ENCODE measurements at places on chromosomes 3 and 15. TPM values are rescaled to one million over a fixed set of nuclear protein-coding genes. Genes with fewer than 3 reads are reported as not detected.

The MESP1 gene
- 4.6 TPM for total RNA-seq

The RAD51 gene
- total RNA-seq = 75.3 TPM

The CHRNA5 gene
- total RNA-seq = 8.5 TPM

The CDHR4 gene
- not detected for total RNA-seq

The PLSCR5 gene
- total RNA-seq = not detected

The SLC12A1 gene
- total RNA-seq = not detected

The HYKK gene
- 2.5 TPM for total RNA-seq

The CGNL1 gene
- not detected for total RNA-seq

GRCh38 chr3:195094191-195094921 is 176.6 kb downstream of the XXYLT1 start:
- DNase-seq = no peak
- H3K4me1 ChIP-seq = no peaks in the 10 kb centered on the region
- no peak overlapping the region for H3K27ac ChIP-seq
- H3K27me3 ChIP-seq = no peaks in the 10 kb centered on the region
- peaks cover 5% of the 10 kb centered on the region for H3K36me3 ChIP-seq

DNA sequence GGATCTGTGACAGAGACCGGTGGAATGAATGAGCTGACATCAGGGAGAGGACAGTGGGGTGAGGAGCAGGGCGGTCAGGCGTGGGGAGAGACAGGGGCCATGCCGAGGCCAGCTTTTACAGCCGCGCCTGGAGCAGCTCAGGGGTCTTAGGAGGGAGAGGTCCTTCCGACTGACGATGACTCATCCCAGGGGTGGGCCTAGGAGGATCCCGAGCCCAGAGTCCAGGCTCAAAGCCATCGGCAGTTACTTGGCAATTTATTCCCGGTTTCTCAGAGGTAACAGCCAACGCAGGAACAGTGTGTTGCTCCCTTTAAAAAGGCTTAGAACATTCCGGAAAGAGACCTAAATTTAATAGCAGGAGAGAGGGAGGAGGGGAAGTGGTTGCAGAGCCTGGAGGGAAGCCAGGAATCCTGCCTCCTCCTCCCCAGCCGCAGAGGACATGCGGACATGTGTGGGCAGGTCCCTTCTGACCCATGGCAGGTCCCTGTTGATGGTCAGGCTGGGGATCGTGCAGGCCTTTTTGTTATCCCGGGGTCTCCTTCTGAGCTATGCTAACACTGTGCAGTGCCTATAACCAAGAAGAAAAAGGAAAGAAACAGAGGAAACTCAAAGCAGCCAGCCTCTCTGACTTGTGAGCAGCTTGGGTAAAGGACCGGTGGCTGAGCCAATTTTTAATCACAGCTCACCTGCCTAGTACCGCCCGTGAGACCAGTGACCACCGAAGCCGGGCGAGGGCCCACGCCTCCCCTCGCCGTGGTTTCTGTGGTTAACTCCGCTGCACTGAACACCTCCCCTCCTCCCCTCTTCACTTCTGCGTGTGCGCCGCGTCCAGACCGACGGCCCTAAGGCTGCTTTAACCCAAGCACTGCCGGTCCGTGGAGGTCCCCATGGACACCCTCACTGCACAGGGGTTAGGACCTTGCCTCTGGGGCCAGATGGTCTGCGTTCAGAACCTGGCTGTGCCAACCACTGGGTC is 392.4 kb upstream of the PROK2 start:
- peaks cover 16% of the 10 kb centered on the region for H3K4me1 ChIP-seq
- no peak overlapping the region for H3K4me3 ChIP-seq
- no peak overlapping the region for H3K27ac ChIP-seq

- H3K27ac ChIP-seq = no peak overlapping the region
- no peak overlapping the region for H3K4me3 ChIP-seq
- no peak for DNase-seq
- H3K36me3 ChIP-seq = no peaks in the 10 kb centered on the region
- H3K27me3 ChIP-seq = no peaks in the 10 kb centered on the region
Measured at GRCh38 chr3:55246033-55246432, 241.1 kb downstream of the WNT5A start.

- H3K36me3 ChIP-seq = no peaks in the 10 kb centered on the region
- peaks cover 50% of the 10 kb centered on the region for H3K27me3 ChIP-seq
- DNase-seq = peak; percentile 4
- H3K27ac ChIP-seq = no peak overlapping the region
- H3K4me1 ChIP-seq = peaks cover 15% of the 10 kb centered on the region
- H3K4me3 ChIP-seq = peak overlapping the region; percentile 53
Measured at GRCh38 chr3:146161663-146162002, 649 bp upstream of the PLOD2 start.

- H3K36me3 ChIP-seq = no peaks in the 10 kb centered on the region
- H3K4me3 ChIP-seq = no peak overlapping the region
- no peaks in the 10 kb centered on the region for H3K4me1 ChIP-seq
- no peak for DNase-seq
Measured at GRCh38 chr15:48954538-48954937, 9.2 kb downstream of the SHC4 start.

- no peaks in the 10 kb centered on the region for H3K4me1 ChIP-seq
- peaks cover 9% of the 10 kb centered on the region for H3K27me3 ChIP-seq
- DNase-seq = no peak
- H3K4me3 ChIP-seq = no peak overlapping the region
- no peaks in the 10 kb centered on the region for H3K36me3 ChIP-seq
- no peak overlapping the region for H3K27ac ChIP-seq
Measured at GRCh38 chr3:38986901-38987300, 64.8 kb downstream of the SCN11A start.

DNA sequence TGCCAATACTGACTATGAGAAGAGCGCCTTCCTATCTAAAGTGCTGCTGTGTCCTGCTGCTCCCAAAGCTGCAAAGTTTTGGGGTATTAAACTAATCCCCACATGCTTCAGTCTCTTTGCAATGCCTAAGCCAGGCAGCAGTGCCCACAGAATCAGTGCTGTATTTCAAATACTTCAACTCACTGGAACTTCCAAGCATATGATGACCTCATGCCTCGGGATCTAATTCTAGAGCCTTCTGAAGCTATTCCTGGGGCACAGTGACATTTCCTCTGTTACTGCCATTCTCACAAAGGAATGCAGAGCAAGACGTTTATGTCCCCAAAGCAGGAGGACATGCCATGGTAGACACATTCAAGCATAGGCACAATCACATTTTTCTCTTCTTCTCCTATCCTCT is 78.5 kb downstream of the CD200 start:
- no peak overlapping the region for H3K27ac ChIP-seq
- H3K27me3 ChIP-seq = no peaks in the 10 kb centered on the region
- no peak overlapping the region for H3K4me3 ChIP-seq
- H3K4me1 ChIP-seq = peaks cover 22% of the 10 kb centered on the region
- DNase-seq = no peak
- peaks cover 2% of the 10 kb centered on the region for H3K36me3 ChIP-seq

GRCh38 chr3:23659274-23659673 is 146.5 kb upstream of the UBE2E1 start:
- H3K4me1 ChIP-seq = no peaks in the 10 kb centered on the region
- no peak for DNase-seq
- H3K4me3 ChIP-seq = no peak overlapping the region
- peaks cover 4% of the 10 kb centered on the region for H3K36me3 ChIP-seq
- H3K27ac ChIP-seq = no peak overlapping the region
- H3K27me3 ChIP-seq = peaks cover 2% of the 10 kb centered on the region

DNA sequence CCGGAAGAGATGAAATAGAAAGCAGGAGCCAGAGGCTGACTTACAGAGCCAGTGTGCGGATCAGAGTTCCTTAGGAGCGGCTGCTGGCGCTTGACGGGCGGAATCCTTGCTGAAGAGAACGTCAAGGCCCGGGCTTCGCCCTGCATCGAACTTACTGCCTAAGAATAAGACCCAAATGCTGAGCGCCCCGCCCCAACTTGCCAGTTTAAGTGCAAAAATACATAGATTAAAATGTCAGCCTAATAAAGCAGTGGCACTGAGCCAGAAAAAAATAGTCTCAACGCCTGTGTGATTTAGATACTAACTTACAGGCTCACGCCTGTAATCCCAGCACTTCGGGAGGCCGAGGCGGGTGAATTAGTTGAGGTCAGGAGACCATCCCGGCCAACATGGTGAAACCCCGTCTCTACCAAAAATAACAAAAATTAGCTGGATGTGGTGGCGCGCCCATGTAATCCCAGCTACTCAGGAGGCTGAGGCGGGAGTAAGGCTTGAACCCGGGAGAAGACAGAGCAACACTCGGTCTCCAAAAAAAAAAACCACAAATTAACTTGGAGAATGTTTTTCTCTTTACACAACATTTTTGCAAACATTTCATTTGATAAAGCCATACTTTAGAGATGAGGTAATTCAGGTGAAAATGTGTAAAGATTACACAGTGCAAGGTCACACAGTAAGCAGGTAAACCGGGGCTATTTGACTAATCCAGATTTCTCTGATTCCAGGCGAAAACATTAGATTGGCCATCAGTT is 1.2 kb upstream of the UBP1 start:
- H3K36me3 ChIP-seq = peaks cover 10% of the 10 kb centered on the region
- H3K4me1 ChIP-seq = peaks cover 31% of the 10 kb centered on the region
- H3K27me3 ChIP-seq = no peaks in the 10 kb centered on the region
- peak overlapping the region; percentile 91 for H3K4me3 ChIP-seq

DNA sequence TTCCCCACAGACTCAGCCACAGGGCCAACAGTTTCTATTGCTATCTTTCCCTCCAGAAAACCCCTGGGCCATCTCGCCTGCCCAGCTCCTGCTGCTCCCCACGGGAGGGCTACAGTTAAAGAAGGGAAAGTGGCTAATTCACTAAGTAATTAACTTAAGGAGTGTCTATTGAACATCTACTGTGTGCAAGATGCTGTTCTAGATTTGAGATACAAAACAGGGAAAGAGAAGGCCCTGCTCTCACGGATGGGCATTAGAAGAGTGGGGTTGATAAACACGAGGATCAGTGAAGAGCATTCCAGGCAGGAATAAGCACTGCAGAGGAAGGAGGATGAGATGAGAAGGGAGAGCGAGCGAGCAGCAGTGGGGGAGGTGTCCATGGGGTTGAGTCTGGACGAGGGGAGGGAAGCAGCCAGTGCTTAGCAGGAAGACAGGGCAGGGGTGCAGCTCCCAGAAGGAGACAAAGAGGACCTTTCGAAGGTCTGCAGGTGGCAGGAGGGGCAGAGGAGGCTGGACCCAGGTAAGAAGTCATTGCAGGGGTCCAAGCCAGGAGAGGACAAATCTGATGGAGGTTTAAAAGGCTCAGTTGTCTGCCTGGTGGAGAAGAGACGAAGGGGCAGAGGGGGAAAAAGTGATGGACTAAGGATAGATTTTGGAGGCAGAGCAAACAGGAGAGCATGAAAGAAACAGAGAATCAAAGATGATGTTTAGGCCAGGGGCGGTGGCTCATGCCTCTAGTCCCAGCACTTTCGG is 64.7 kb downstream of the KLF15 start:
- H3K36me3 ChIP-seq = no peaks in the 10 kb centered on the region
- peaks cover 44% of the 10 kb centered on the region for H3K27me3 ChIP-seq
- DNase-seq = no peak
- no peak overlapping the region for H3K27ac ChIP-seq

- peak; percentile 49 for DNase-seq
- no peaks in the 10 kb centered on the region for H3K4me1 ChIP-seq
- H3K4me3 ChIP-seq = no peak overlapping the region
- no peaks in the 10 kb centered on the region for H3K36me3 ChIP-seq
Measured at GRCh38 chr15:89356634-89357298, 22.1 kb upstream of the POLG start.

GRCh38 chr3:111081008-111081545 is 9.5 kb downstream of the NECTIN3 start:
- no peak overlapping the region for H3K27ac ChIP-seq
- H3K27me3 ChIP-seq = no peaks in the 10 kb centered on the region
- H3K36me3 ChIP-seq = no peaks in the 10 kb centered on the region
- no peak overlapping the region for H3K4me3 ChIP-seq
- no peaks in the 10 kb centered on the region for H3K4me1 ChIP-seq

- peaks cover 83% of the 10 kb centered on the region for H3K4me1 ChIP-seq
- H3K4me3 ChIP-seq = no peak overlapping the region
Measured at GRCh38 chr15:63218100-63218808, 28.8 kb downstream of the RAB8B start.
